ENCODE measurements at places on chromosomes 3 and 15.

DNA sequence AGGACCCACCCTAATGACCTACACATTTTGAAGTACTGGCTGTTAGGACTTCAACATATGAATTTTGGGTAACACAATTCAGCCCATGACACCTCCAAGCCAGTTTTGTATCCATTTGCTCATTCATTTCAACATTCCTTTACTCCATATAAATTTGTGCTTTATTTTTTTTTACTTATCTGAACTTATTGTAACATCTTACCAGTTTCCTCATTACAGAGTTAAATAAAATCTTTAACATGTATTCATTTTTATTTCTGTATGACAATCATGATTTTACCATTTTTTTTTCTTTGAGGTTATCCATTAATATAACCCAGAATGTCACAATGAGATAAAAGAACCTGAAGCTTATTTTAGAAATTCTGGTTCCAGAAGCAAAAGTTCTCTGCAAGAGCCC is 48.0 kb upstream of the ATP1B3 start:
- DNase-seq, result no peak

DNA sequence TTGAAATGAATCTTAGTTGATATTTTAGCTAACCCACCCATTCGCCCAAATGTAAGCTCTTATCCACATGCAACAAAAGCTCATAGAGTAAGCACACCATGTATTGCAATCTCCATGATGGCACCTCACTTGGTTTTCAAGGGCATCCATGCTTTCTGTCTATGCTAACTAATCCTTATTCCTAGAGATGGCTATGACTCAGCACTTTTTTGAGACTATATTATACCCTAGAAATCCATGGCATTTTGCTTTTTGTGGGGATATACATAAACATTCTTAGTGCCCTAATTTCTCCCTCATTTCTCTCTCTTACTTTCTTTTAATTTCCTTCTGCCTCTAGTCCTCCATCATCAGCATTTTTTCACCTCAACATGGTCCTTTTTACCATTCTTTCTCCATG is 168.5 kb upstream of the STT3B start:
- no peak for DNase-seq

GRCh38 chr3:42302924-42303634 is 37.1 kb upstream of the CCK start:
- no peak for DNase-seq

GRCh38 chr15:73870700-73871408 is 2.5 kb upstream of the TBC1D21 start:
- no peak for DNase-seq

DNA sequence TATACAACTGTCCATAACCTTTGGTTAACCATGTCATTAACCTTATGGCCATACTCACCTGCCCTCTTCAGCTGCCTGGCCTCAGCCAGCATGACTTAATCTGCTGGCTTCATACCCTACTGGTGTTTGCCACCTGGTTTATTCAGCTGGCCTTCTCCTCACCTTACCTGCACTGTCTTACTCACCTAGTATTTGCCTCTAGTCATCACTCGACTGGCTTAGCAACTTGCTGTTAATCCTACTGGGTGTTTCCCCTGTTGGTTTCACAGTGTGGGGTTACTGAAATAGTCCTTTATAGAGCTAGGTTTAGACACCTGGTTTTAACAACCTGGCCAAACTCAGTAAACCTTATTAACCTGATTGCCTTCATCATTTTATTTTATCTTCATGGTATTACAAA is 96.4 kb downstream of the IL12A start:
- no peak for DNase-seq

DNA sequence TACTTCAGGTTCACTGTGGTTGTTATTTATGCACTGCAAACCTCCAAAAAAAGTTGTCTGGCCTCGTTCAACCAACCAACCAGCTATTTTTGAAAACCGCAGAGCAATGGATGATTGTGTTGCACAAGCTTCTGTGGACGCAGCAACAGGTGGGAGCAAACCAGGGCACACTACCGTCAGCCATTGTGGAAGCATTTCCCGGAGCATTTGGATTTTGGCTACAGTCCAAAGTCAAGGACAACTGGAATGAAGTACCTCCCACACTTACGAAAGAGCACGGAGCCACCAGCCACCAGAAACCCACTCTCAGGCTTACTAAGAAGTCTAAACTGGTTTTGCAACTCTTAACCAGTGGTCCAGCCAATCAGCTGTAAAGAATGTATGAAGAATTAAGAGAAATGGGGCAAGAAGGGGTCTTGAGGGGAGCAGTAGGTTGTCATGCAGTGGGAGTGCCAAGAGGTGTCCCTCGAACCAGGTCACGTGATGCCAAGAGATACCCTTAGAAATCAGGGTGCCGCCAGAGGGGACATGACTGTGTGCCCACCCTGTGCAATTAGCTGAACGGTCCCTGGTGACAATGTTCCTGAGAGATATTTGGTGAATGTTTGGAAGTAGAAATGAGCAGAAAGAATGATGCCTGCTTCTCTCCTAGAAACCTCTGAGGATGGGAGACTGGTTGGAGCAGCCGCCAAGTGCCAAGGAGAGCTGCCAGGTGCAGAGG is 68.9 kb upstream of the PCSK6 start:
- peak; percentile 30 for DNase-seq

GRCh38 chr3:46946856-46947545 is 29.5 kb downstream of the CCDC12 start:
- DNase-seq, result no peak

- peak; percentile 87 for DNase-seq
Measured at GRCh38 chr15:58793862-58794261, 22.8 kb downstream of the MINDY2 start.

DNA sequence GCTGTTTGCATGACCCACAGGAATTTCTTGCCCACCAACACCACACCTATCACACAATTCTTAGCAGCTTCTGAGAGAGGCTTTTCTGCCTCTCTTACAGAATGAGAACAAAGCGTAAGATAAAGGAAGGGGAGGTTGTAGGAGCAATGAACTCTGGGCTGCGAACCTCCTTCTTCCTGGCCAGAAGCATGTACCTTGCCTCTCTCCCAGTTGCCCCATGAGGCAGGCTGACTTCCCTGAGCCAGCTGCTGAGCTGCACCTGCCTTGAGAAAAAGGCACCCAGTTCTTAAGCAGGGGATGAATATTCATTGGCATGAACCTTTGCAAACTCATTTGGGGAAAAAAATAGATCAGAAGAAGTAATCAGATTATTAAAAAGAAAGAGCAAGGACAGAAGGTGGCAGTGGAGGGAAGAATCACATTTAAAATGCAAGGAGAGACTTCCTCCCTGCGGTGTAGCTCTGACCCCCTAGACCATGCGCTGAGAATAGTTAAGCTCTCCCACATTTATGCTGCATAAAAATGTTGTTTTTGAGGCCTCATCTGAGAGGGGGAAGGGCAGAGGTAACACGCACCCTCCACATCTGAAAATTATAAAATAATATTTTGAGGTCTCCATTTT is 304.8 kb downstream of the EPHB1 start:
- no peak for DNase-seq

- DNase-seq, result no peak
Measured at GRCh38 chr3:167084545-167084944, 295.6 kb downstream of the ZBBX start.

DNA sequence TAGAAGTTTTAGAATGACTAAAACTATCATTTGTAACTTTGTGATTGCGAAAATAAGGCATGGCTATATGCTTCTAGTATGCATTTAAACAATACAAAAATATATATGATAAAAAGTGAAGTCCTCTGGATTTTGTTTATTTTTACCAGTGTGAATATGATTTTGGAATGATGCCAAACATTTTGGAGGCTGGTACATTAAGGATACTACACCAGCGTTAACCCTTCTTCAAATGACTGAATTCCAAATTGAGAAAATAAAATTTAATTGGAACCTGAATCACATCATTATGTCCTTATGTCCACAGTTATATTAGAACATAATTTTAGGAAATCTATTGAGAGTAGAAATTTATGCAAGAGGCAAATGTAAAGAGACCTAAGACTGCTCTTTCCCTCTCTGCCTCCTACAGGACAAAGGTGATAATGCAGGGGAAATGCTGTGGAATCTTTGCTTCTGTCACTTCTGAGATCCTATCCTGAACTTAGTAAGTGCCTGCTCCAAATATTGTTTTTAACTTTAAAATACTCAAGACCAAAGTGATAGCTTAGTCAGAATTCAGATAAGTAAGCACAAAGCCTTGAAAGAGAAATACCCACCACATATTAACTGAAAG is 121.1 kb upstream of the NANOGP8 start:
- DNase-seq, result peak; percentile 59

- no peak for DNase-seq
Measured at GRCh38 chr15:99495430-99496301, 70.1 kb upstream of the MEF2A start.

DNA sequence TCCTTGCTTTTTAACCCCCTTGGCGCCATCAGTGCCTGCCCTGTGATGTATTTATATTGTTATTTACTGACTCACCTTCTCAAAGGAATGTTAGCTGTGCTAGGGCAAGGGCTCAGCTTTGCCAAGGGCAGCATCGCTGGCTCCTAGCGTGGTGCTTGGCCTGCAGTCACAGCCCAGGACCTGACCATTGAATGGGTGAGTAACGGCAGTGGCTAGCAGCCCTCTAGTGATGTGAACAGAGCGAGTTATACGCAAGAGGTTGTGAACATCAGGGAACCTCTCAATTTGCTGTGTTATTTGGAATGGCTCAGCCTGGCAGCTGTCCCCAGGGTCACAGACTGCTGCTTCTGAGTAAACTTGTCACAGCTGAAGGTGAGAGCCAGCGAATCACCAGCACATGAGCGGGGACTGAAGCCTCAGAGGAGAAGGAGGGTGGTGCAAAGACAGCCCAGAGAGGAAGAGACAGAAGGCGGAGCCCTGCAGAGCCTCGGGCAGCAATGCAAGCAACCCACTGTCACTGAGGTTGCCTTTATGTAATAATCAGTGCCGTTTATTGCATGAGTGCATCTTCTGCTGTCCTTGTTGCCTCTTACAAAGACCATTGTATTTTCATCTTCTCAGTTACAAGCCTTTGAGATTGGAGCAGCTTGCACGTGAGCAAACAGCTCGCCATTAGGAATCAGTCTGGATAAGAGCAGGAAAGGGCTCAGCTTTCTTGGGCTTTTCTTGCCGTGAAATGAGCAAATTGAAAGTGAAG is 158.3 kb downstream of the SLCO3A1 start:
- DNase-seq, result peak; percentile 45

DNA sequence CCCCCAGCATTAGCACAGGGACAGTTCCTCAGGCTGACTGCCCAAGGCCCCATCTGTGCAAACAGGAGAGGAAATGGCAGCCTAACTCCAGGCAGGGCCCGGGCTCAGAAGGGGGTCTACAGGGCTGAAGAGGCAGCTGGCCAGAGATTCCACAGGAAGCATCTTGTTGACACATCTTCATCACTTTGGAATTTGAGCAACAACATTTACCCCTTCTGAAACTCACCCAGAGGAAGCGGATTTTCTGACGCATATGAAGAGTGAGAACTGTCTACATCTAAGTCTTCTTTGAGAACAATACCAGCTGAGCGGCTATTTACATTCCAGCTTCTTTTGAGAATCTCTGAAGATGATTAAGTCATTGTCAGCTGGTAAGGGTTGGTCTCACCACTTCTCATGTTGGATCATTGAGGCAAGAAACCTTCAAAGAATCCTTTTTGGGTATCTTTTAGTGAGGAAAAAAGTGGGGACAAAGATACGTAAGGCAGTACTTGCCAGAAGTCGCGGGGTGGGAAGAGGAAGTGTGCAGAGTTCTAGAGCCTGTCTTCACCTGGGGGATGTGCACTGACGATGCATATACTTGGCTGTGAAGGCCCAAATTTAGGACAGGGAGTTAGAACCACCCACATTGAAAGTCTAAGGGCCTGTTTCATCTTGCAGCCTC is 25.4 kb upstream of the SRP14 start:
- DNase-seq, result peak; percentile 50

- DNase-seq, result no peak
Measured at GRCh38 chr15:90142216-90143165, 40.2 kb upstream of the IDH2 start.

DNA sequence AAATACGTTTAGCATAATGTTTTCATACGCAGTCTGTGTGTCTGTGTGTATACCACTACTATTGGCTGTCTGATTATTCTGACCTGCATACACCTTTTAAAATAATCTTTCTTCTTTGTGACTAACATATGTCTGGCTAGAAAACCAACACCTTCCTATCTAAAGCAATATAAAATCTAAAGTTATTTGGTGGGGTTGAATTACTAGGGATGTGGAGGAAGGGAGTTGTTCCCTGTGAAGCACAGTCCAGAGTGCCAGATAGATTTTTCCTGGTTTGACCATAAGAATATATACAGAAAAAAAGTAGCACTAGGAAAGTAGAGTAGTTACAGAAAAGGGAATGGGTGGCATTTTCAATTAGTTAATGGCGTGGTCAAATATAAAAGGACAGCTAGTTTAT is 918.8 kb downstream of the NAALADL2 start:
- DNase-seq, result no peak

DNA sequence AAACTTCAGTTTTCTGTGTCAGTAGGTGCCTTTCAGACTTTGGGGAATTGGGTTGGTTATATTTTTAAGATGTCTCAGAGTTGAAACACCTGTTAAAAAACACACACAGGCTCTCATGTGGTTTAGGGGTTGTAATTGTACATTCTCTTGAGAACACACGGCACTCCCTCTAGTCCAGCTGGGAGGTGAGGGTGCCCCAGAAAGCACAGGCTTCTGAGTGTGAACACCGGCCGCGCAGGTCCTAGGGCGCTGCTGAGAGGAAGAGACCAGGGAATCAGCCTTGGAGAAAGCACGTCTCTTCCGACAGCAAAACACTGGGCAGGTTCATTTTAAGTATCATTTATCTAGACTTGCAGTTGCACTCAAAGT is 68.0 kb upstream of the RPL35A start:
- DNase-seq, result no peak

- no peak for DNase-seq
Measured at GRCh38 chr3:127081001-127081720, 98.2 kb downstream of the PLXNA1 start.

- DNase-seq, result no peak
Measured at GRCh38 chr3:2484162-2485026, 385.7 kb downstream of the CNTN4 start.

DNA sequence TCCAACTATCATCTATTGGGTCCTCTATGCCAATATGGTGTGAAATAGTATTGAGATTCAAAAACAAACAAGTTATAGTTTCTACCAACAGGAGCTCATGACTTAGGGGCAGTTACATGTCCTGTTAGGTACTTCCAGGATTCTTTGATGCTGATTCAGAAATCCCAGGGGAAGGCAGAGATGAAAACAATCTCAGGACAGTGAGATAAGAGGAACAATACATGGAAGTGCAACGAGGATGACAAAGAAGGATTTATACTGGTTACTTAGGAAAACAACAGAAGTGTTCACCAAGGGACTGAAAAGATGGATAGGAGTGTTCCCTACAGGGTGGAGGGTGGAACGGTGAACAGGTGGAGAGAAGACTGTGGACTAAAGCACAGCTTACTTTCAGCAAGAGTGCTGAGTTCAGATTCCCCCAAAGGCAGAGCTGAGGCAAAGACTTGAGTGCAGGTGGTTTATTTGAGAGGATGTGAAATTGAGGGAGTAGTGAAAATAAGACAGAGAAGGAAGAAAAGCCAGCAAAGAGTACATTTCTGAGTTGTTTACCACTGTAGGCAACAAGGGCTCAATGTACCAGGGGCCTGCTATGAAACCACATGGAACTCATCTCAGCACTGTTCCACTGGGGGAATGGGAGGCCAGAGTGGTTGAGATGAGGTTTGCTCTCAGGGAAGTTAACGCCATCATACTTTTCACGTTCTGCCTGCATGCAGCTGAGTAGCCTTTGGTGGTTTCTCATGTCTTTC is 68.1 kb downstream of the TRIM69 start:
- no peak for DNase-seq

- DNase-seq, result no peak
Measured at GRCh38 chr15:83977992-83978391, 257.6 kb upstream of the GOLGA6L4 start.

- DNase-seq, result peak; percentile 33
Measured at GRCh38 chr15:99619712-99620111, 53.9 kb downstream of the MEF2A start.
